Activated naive CD4-positive, alpha-beta T cell (primary cell): ENCODE measurements at places on chromosomes 1 and 21.

DNA sequence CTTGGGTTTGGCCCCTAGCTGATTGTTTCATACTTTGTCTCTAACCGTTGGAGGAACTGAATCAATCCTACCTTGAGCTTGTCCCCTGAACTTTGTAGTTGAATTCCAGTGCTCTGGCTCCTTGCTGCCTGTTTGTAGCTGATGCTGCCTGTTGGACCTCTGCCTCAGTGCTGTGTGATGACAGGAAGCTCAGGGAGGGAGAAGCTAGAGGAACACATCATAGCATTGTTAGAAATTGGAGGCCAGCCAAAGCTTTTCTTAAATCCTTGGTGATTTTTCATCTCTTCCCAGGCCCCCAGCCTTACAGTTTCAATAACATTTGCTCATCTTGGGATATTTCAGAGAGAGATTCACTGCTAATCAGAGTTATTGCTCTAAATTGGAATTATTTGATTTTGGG, 34.0 kb downstream of the MACF1 start:
- no peak for DNase-seq

DNA sequence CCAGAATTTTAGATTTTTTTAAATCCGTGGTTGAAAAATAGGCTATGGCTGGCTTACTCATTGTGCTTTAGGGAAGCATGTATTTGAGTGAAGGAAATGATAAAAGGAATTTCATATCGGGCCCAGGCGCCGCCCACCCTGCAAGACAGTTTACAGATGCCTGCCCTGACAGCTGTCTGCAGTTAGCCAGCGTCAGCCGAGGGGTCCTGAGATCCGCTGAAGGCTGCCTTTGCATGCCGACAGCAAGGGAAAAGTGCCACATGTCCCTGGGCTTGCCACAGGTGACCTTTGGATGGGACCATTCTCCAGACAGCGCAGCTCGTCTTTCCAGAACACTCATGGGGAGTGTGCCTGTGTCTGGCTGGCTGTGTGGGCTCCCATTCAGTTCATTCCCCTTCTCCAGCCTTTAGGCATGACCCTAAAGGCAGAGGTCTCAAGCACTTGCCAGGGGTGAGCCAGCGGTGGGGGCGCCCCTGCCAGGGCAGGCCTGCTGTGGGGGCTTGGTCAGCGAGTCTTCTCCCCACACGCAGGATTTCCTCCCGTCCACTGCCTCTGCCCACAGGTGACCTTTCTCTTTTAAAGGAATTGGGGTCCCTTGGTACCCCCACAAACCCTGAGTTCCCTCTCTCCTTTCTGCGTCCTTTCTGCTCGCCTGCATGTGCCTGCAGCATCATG, 46.1 kb upstream of the TRAPPC10 start:
- no peak for DNase-seq

GRCh38 chr1:175373786-175374623, 181.4 kb upstream of the KIAA0040 start:
- no peak for DNase-seq

DNA sequence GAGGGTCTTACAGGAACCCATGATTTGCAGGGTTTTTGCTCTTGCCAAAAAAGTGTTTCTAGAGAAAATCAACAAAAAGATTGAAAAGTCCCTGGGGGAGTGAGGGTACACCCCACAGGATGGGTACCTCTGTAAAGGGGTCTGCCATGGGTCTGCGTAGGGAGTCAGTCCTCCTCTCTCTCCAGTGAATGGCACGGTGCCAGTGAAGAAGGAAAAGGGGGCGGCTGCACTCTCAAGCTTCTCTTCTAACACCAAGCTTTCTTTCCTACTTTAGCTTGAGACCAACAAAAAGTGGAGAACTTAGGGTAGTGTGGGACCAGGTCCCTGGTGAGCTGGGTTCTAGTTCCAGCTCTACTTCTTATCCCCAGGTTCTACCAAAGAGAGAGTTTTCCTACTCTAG, 87.4 kb downstream of the GLUL start:
- no peak for DNase-seq

DNA sequence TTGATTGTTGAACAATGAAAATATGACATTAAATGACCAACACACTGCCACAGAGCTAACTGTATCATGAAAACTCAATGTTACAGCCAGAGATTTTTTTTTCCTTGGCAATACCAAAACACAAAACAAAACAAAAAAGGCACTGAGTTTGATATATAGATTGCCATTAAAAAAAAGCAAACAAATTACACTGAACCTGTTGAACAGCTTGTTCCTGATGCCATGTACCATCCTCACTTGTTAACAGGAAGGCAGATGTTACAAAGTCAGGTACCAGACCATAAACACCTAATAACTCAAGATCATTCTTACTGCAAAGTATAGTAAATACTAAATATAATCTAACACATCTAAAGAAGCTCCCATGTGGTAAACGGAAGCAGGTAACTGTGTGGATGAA, 75.2 kb downstream of the ZNF644 start:
- DNase-seq: no peak

DNA sequence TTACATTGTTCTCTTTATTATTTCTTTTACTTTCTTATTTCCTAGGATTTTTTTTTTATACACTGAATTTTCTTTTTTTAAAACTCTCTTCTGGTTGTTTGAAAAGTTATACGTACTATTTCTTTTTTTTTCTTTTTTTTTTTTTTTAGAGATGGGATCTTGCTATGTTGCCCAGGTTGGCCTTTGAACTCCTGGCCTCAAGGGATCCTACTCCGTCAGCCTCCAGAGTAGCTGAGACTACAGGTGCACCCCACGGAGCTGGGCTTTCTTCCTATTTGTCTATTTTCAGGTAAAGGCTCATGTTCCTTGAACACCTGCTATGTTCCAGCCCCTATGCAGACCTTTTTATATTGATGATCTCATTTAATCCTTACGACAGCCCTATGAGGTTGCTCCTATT, 29.4 kb upstream of the DYRK1A start:
- DNase-seq: no peak

GRCh38 chr1:14522077-14522925, 76.2 kb upstream of the KAZN start:
- no peak for DNase-seq

GRCh38 chr1:66924756-66925557, at the start of the genes DNAI4 and MIER1:
Gene DNAI4 (minus strand): TSS chr1:66924856. CDS start chr1:66924831, 25 bp downstream.
Gene MIER1 (plus strand): TSS chr1:66924990. CDS start chr1:66925029, 39 bp downstream.
- peak; percentile 84 for DNase-seq

- no peak for DNase-seq
Measured at GRCh38 chr21:29121759-29122158, 8.7 kb upstream of the MAP3K7CL start.

DNA sequence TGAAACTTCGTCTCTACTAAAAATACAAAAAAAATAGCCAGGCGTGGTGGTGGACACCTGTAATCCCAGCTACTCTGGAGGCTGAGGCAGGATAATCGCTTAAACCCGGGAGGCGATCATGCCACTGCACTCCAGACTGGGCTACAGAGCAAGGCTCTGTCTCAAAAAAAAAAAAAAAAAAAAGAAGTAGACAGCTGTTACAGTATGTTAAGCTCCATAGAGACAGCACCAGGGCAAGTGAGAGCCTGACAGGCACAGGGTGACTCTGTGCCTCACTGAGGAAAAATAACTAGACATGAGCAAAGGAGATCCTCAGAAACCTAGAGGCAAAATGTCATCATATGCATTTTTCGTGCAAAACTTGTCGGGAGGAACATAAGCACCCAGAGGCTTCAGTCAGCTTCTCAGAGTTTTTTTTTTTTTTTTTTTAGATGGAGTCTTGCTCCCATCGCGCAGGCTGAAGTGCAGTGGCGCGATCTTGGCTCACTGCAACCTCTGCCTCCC, 9.0 kb upstream of the PRDX1 start:
- no peak for DNase-seq

GRCh38 chr21:33660406-33660805, 18.1 kb downstream of the ITSN1 start:
- DNase-seq: no peak

DNA sequence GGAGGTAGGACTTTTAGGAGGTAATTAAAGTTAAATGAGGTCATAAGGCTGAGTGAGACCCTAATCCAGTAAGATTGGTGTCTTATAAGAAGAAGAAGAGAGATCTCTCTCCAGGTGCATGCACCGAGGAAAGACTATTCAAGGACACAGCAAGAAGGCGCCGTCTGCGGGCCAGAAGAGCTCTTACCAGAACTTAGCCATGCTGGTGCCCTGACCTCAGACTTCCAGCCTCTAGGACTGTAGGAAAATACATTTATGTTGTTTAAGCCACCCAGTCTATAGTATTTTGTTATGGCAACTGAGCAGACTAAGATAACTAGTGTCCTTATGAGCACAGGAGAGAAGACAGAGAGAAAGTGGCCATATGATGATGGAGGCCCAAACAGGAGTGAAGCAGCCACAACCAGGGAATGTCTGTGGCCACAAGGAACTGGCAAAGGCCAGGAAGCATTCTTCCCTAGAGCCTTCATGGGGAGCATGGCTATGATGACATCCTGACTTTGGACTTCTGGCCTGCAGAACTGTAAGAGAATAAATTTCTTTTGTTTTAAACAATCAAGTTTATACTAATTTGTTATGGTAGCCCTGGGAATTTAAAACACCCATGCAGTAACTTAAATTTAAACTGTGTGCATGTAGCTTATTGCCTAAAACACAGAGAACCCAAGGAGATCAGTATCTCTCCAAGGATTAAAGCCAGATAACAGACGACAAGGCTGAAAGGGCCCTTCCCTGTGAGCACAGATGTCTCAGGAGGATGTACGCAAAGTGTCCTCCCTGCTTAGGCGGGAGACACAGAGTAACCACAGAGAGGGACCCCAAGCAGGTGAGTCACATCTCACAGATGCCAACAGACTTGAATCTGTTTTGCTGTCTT, 9.9 kb upstream of the CD58 start:
- no peak for DNase-seq

GRCh38 chr1:9145021-9145668, 16.2 kb upstream of the GPR157 start:
- no peak for DNase-seq

DNA sequence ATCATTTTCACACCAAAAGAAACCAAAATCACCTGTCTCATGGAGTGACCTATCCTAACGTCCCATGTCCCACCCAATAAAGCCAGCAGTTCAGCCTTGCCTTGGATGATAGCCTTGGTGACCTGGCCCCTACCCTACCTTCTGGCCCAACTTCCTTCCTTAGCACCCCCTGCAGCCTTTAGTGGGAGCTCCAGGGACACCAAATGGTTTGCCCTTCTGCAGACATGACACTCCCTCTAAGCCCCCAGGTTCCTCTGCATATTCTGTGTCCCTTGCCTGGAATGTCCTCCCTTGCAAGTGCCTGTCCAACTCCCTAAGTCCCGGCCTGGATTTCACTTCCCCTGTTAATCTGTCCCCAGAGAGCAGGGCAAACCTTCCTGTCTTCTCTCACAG, 2.2 kb downstream of the SLFNL1 start:
- DNase-seq: no peak

- no peak for DNase-seq
Measured at GRCh38 chr1:101071470-101071891, 45.9 kb upstream of the DPH5 start.

DNA sequence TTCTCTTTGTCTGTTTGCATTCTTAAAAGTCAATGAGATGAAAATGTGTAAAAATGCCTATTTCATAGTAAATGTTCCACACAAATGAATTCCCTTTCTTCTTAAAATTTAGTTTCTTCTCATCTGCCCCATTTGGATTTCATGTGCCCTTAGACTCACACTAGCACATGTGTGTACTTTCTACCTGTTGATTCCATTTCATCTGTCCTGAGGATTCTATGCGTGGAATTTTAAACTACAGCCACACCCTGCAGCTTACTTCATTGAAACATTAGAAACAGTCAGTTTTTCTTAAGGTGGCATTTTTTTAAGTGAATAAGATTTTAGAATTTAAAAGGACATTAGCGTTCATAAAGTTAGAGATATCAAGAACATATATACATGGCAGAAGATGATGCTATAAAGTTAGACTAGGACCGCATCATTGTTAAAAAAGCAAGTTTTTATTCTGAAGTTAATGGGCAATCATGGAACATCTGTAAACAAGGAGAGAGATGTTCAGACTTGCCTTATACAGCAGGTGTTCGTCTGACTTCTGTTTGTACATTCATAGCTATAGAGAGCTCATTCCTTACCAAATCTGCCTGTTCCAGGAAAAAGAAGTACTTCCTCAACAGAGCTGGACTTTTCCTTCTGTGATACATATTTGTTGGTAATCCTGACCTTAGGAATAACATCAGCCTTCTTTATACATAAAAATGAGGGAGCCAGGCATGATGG, 3.9 kb upstream of the TUT4 start:
- DNase-seq: no peak

DNA sequence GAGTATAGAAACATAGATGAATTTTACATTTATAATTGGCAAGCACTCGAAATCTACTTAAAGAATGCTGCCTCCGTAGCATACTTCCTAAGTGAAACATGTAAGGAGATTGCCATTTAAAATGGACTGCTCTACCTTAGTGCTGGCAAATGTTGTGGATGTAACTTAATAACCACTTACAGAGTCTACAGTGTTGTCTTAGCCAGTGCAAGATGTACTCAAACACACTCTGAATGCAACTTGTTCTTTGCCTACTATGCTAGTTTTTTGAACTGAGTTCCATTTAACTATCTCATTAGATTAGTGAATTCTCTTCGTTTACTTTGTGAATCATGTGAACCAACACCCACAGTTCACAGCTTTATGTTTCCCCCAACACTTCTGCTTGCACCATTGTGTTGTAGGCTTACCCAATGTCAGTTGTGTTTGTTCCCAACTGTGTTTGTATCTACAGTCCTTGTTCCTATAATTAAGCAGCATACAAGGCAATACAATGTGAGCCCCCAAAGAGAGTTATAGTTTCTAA, 345.5 kb upstream of the LYPLAL1 start:
- DNase-seq: no peak
